ENCODE measurements at places on chromosomes 1 and 21. TPM values are rescaled to one million over a fixed set of nuclear protein-coding genes. Genes with fewer than 3 reads are reported as not detected.

Gene ALX3
- total RNA-seq, result not detected

Gene RGSL1
- total RNA-seq, result not detected

Gene SELL
- 39.0 TPM for total RNA-seq

Gene INAVA
- 0.06 TPM for total RNA-seq

Gene CD1B
- total RNA-seq, result not detected

Gene FMOD
- total RNA-seq, result 1.7 TPM

Gene SYDE2
- total RNA-seq, result 4.4 TPM

Gene DMRTB1
- not detected for total RNA-seq
